ENCODE measurements at places on chromosomes 3 and 15.

DNA sequence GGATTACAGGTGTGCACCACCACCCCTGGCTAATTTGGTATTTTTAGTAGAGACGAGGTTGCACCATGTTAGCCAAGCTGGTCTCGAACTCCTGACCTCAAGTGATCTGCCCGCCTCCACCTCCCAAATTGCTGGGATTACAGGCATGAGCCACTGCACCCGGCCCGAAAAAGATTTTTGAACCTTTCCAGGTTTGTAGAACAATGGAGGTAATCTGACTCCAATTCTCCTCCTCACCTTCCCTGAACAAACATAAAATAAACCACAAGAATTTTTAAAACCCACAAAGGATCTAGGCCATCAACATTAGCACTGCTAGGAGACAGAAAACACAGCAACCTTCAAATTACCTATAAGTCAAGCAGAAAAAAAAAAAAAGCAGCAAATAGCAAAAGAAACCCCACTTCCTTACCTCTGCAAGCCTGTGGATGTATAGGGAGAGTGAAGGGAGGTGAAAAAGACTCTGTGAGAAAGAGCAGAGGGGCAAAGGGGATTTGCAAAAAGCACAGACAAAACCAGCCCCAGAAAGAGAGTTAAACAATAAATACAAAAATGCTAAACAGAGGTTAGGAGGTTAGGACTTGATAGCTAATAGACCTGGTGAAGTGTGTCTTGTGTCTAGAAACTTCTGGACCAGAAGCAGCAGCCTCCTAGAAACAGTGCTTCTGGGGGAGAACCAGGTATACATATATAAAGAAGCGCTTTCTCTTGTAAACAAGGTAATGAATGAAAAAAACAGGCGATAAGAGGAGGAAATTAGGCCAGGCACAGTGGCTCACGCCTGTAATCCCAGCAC, 32.1 kb downstream of the TFDP2 start:
- DNase-seq = no peak

DNA sequence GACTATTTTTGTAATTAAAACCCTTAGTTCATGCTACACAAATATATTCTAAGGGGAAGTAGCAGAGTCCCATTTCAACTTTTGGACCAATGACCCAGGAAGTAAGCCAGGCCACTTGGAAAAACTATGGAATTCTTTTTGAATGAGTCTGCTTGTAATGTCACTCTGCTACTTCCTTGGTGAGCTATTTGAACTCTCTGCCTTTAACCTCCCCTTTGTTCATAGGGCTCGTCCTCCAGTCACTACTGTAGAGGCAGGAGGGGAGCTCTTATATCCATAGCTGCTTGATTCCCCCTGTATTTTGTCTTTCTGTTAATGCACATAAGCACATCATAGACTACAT, 119.6 kb downstream of the UACA start:
- peak; percentile 56 for DNase-seq

- DNase-seq = no peak
These were observed 122.6 kb downstream of the ANO10 start for GRCh38 chr3:43499256-43499655.

DNA sequence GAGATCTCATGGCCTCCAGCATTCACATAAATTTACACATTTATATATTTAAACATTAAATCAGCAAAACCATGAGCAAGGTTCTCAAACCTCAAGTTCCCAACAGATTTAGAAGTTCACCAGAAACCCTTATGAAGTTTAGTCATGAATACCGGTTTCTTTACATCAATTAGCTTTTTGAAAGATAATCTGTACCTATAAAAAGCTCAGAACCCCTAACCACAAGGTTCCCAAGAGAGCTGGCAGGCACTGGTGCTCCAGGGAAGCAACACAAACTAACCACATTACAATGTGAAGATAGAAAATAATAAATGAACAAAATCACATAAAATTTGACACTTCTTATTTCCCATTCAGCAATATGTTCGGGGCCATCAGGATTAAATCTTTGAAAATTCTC, 150.9 kb downstream of the FBN1 start:
- no peak for DNase-seq

DNA sequence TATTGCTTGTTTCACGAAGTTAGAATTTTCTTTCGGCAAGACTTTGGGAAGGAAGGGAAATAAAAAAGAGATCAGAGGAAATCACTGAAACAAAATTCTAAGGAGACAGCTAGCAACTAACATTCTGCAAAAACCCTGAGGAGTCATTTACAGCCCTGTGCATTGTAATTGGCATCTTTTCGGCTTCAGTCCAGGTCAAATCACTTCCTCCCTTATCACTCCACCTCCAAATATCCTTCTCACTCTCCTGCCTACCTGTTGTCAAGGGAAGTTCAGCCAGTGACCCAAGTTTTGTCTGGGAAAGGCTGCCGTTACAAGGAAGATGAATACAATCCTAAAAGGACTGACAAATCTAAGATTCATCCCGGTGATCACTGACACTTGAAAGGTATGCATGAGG, 39.6 kb downstream of the MDFIC2 start:
- no peak for DNase-seq

DNA sequence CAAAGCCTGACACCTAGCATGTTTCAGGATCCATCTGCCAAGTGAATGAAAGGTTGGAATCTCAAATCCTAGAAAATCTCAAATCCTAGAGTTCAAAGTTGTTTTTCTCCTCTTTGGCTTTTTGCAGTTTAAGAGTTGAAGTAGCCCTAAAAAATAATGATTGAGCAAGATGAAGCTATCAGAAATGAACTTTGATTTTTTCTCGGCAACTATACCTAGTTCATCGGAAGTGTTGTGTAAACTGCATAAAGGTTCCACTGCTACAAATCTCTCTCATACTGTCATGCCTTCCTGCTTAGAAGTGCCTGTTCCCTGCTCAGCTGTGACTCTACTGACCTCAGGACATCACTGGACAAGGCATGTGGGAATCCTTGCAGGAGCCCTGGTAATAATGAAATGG, 35.8 kb upstream of the FOXB1 start:
- no peak for DNase-seq

DNA sequence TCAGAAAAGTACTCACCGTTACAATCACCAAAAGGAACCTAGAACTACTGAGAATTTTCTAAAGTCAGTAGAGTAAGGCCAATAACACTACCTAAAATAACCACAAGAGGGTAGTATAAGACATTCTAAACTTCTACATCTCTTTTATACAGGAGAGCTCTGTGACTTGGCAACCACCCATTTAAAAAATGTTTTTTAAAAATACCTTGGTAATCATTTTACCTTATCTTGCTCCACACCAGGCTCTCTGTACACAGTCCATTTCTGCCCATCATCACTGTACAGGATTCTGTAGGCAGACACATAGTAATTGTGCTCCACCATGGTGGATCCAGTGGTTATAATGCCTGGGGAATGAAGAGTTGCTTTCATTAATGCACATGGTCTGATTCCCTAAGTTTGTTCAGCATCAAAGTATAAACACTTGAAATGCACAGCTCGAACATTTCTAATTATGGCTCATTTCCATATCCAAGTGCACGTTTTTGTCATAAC, 54.5 kb downstream of the ST3GAL6 start:
- peak; percentile 70 for DNase-seq

DNA sequence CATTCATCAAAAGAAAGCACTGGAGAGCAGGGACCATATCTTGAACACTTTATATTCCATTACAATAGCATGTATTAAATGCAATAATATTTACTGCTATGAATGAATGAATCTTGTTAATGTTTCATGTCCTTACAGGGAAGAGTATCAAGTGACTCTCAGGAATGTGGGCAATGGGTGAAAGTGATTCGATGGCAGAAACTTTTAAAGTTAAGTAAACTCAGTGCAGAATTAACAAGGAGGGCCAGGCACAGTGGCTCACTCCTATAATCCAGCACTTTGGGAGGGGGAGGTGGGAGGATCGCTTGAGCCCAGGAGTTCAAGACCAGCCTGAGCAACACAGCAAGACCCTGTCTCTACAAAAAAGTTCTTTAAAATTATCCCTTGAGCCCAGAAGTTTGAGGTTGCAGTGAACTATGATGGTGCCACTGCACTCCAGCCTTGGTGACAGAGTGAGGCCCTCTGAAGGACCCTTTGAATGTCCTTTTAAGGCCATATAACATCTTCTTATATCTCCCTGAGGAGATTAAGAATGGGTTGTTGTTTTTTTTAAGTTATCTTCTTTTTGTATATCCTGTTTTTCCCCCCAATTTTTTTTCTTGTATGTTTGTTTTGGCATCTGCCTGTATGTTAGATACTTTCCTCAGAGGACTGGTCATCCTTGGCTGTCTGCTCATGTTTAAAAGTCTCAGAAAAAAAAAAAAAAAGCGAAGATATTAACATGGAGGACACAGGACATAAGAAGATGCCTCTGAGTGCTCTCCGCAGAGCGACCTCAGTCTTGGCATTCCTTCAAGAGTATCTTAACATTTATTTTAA, 9.6 kb upstream of the FSIP1 start:
- DNase-seq = no peak

GRCh38 chr15:85412066-85412465, 31.7 kb downstream of the AKAP13 start:
- peak; percentile 67 for DNase-seq

DNA sequence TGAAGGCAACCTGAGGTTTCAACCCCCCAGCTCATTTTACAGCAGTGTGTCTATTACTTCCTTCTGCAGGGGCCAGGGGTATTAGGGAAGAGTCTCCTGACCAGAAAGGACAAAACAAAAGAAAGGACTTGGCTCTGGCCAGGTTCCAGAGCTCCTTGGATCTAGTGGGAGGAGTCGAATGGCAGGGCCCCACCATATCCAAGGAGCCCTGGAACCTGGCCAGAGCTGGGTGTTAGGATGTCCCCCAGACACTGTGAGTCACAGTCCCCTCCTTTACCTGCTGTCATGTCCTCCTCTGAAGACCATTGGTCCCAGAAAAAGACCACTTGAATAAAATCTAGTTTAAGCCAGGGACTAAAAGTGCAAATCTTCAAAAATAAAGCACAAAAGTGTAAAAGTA, 113.2 kb downstream of the EEFSEC start:
- no peak for DNase-seq
